ENCODE measurements at places on chromosomes 5 and 9.

DNA sequence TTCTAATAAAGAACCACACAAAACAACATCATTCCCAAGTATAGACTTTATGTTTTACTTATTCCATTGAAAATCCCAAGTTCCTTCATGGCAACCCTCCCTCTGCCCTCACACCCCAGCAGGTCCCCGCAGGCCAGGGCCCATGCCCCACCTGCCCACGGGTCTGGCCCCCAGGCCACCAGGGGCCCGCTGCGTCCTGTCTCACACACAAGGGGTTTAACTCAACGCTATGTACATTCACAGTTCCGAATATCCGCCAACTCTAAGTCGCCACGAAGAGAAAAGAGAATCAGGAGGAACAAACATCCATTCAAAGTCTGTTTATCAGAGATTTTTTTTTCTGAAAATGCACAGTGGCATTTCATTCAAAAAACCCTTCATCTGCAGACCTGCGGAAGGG, 16.2 kb upstream of the SLC6A3 start:
- no peak for DNase-seq

GRCh38 chr5:57802131-57802530, 319.5 kb upstream of the ACTBL2 start:
- DNase-seq: no peak

DNA sequence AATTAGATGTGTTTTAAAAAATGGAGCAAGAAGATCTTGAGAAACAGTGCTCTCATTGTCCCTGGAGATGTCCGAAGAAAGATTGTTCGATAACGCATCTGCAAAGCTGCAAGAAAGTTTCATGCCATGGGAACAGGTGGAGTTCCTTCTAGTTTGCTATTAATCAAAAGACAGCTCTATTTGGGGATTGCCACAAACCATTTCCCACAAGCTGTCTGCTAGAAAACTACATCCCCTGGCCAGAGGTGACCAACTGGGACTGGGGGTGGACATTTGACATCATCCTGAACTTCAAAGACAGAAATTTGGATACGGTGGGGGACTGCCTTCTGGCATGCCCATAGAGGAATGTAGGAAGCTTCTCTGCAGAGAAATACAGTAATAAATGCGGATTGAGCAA, 50.8 kb upstream of the OSMR start:
- no peak for DNase-seq

DNA sequence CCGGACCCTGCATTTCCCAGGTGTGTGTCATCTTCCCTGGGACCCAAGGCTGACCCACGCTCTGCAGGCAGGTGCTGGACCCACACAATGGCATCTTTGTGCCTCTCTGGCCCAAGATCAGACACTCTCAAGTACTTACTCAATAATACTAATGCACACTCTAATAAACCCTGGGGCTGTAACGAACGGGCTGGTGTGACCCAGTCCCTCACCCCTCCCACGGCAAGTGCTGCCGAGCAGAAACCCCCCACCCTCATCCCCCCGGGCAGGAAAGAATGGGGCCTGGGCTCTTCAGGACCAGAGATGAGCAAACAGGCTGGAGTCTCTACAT, 1.1 kb upstream of the OBP2B start:
- no peak for DNase-seq

GRCh38 chr5:132498152-132498551, 7.6 kb upstream of the IRF1 start:
- DNase-seq: no peak

- DNase-seq: no peak
These were observed 499.5 kb upstream of the KLF4 start for GRCh38 chr9:107989099-107989498.

Data from T-helper 1 cell (primary cell).